ENCODE measurements at places on chromosomes 12 and 14.

- no peak for DNase-seq
Observed at GRCh38 chr12:70469221-70469820, 103.2 kb downstream of the KCNMB4 start.

- DNase-seq: no peak
Observed at GRCh38 chr12:213527-213932, 427 bp downstream of the SLC6A12 start.

- no peak for DNase-seq
Observed at GRCh38 chr12:125564753-125565152, 499.5 kb downstream of the AACS start.

- DNase-seq: no peak
Observed at GRCh38 chr12:92602476-92602875, 100.3 kb upstream of the PLEKHG7 start.

DNA sequence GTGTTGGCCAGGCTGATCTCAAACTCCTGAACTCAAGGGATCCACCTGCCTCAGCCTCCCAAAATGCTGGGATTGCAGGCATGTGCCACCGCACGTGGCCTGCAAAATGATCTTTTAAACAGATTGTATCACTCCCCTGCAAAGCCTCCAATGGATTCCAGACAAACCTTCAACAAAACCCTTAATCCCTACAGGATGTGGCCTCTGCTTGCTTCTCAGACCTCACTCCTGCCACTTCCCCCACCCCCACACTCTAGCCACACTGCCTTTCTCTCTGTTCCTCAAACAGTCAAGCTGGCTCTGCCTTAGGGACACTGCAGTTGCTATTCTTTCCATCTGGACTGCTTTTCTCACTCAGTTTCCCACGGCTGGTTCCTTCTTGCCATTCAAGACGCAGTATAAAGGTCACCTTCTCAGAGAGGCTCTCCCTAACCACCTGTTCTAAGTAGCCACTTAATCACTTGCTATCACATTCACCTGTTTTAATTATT is 47.3 kb upstream of the TMED10 start:
- DNase-seq: no peak

GRCh38 chr12:18492372-18493025 is 231.2 kb downstream of the PIK3C2G start:
- DNase-seq: no peak

- DNase-seq: no peak
Observed at GRCh38 chr14:73290279-73290678, 53.0 kb downstream of the PAPLN start.

DNA sequence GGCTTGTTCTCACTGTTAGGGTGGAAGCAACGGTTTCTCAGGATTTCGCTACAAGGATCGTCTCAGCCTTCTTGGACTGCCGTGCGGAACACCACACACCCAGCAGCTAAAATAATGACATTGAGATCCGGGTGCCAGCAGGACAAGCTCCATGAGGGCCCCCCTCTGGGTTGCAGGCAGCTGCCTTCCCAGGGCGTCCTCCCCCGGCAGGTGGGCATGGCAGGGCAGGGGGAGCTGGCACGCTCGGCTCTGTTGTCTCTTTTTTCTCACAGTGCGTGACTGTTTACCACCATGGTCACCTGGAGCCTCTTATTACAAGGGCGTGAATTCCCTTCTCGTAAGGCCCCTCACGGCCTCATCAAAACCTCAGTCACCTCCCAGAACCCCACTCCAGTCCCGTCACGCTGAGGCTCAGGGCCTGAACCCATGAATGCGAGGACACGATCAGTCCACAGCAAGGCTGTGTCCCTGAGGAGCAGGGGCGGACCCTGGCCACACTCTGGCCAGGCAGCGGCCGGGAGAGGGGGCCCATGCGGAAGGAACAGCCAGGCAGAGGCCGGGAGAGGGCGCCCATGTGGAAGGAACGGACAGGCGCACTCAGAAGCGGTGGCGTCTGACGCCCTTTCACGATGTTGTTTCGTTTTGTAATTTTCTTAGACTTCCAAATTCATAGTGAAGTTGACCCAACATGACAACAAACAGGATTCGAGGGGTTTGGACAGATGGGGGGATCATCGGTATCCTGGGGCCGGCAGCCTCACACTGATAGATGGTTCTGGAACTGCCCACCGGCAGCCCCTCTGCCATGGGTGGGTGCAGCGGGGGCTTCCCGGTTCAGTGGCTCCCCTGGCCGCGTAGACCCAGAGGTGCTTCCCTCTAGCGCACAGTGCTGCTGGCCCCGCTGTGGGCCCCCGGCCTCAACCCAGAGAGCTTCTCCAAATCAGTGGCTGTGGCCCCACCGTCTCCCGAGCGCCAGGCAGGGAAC is 10.0 kb downstream of the LRCOL1 start:
- peak; percentile 35 for DNase-seq

- DNase-seq: no peak
Observed at GRCh38 chr12:87217491-87217890, 811.7 kb downstream of the C12orf50 start.

DNA sequence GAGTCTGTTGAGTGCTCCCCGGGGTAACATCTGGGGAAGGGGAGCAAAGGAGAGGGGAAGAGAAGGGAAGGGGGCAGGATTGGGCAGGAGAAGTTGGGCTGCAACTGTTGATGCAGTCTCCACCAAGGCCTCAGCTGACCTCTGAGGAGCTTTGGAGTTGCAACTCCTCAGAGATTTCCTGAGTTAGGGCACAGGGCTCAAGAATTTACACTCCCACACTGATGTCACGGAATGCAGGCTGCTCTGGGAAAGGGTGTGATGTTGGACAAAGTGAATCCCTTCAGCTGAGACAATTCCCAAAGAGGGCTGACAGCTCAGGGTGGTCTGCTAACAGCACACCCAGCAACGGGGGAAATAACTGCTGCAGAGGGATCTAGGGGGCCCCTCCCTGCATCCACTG is 295.6 kb downstream of the PCNX1 start:
- DNase-seq: no peak

- no peak for DNase-seq
Observed at GRCh38 chr12:51027342-51027835, 1.2 kb upstream of the SLC11A2 start.

DNA sequence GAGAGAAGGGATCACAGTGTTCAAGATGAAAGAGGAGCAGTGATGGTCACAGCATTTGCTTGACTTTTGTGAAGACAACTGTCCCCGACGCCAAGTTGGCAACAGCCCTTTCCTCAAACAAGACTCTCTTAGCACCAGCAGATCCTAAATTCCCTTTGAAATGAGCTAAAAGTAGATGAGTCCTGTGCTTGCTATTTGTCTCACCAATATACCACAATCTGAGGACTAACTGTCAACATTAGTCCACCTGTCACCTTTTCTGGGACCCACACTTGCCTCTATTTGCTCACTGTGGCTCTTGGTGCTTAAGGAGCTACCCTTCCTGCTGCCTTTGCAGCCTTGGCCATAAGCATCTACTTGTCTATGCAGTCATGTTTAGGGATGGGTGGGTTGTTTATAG is 47.4 kb upstream of the COL2A1 start:
- DNase-seq: no peak

DNA sequence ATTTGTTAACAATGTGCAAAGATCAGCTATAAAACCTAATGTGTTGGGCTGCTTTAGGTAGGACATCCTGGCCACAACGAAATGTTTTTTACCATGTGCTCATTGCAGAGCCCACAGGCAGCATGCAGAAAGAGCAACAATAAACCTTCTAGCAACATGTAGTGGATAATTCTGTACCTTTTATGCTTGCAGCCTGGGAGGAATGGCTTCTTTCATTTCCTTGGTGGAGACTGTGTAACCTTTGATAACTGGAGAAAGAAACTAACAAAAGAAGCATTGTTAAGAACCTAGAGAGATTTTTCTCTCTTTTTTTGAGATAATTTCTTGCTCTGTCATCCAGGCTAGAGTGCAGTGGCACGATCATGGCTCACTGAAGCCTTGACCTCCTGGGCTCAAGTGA is 225.5 kb upstream of the PRICKLE1 start:
- no peak for DNase-seq

- no peak for DNase-seq
Observed at GRCh38 chr12:2248901-2249381, 196.2 kb downstream of the CACNA1C start.

GRCh38 chr12:97235102-97235501 is 227.5 kb upstream of the RMST start:
- no peak for DNase-seq

DNA sequence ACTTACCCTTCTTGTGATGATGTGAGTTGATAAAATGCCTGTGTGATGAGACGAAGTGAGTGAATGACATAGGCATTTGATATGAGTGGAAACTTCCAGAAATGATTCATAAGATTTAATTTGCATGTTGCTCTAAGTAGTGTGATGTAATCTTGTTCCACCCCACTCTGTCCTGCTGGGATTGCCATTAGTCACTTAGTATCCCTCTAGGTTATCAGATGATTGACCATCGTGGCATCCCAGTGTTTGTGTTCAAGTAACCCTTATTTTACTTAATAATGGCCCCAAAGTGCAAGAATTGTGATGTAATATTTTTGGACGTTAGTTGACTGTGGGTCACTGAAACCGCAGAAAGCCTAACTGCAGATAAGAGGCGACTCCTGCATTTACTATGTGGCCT is 214.4 kb upstream of the DIO2 start:
- DNase-seq: no peak

DNA sequence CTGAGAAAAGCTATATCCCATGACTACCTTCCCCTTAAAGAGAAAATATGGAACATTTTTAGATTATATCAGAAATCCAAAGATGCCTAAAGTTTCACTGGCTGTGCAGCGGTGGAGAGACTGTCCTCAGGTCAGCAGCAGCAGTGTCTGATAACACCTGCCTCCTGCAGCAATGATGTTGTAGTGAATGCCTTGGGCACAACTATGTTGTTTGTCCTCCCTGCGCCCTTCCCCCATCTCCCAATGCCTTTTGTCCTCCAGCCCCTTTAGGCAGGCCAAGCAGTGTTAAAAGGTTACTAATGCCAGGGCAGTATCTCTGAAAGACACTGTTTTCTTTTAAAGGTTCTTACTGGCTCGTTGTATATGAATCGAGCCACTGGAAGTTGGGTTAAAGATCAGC is 13.2 kb downstream of the RTRAF start:
- DNase-seq: no peak

DNA sequence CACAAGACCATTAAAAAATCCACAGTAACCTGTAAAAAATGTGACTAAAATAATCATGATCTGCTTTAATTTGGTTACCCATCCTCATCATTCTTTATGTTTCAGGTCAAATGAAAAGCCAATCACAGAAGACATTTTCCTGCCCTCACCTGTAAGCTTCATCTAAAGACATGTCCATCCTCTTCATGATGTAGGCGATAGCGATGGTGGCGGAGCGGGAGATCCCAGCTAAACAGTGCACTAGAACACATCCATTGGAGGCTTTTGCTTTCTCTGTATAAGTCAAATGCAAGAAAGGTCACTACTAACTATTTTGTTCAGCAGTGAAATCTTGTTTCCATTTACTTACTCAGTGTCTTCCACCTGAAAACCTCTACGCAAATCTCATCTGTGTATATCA is 82.6 kb downstream of the DUSP16 start:
- no peak for DNase-seq

- no peak for DNase-seq
Observed at GRCh38 chr14:81303258-81303935, 82.6 kb upstream of the GTF2A1 start.

GRCh38 chr12:121793440-121793837 is at the start of gene RHOF:
Gene RHOF, minus strand, starts transcription at chr12:121793688. Its CDS starts 55 bp downstream, at chr12:121793633.
- no peak for DNase-seq

DNA sequence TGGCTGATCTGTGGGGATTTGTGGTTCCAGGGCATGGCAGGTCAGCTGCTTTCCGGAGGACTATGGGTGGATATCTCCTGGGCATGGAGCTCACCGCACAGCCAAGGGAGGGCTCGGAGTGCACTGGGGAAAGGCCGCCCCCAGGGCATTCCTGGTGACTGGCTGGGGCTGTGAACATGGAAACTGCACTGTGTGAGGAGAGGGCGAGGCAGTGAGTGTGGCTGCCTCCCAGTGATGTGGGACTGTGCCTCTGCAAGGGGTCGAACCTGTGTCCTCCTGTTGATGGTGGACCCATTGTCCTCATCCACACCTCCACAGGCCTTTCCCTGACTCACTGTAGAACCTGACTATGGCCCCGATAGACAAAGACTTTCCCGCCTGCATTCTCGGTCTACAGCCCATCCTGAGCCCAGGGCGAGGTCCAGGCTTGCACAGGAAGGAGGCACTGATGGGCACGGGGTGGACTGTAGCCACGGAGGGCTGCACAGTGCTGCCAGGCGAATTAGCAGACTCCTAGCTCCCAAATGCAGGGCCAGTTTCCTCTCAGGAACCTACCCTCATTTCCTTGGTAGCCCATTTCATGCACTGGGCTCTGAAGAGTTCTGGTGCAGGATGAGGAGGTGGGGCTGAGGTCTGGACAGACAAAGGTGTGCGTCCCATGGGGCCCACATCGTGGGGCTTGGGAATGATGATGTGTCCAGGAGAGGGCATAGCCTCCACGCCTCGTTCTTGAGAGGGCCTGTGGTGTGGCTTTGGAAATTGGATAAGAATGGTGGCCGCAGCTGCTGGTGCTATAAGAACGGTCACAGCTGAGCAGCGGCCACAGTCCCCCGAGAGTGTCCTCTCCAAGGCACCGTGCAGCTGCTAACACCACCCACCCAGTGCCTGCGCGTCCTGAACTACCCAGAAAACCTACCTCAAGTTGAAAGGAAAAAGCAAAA is 415.1 kb downstream of the TMEM121 start:
- DNase-seq: no peak

DNA sequence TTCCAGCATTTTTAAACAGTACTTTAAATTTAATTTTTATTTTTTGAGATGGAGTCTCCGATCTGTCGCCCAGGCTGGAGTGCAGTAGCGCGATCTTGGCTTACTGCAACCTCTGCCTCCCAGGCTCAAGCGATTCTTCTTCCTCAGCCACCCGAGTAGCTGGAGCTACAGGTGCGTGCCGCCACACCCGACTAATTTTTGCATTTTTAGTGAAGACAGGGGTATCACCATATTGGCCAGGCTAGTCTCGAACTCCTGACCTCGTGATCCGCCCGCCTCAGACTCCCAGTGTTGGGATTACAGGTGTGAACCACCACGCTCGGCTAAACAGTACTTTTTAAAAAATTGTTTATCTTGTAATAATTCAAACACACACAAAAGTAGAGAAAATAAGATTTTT is 4.2 kb upstream of the FOXJ2 start:
- no peak for DNase-seq

DNA sequence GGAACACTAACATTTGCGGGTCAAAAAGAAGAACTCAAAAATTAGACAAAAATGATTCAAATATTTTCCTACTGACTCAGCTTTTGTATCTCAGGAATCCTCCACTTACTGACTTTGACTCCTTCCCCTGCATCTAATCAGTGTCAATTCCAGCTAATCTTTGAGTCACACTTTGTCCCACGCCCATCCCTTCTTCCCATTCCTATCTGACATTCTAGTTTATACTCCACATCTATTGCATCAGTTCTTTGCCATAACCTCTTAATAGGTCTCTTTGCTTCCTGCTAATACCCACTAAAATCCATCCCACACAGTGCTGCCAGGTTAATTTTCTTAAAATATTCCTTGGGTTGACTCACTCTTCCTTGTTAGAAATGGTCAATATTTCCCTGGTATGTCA is 19.1 kb downstream of the BBS10 start:
- DNase-seq: no peak
